ENCODE measurements at places on chromosomes 12 and 14.

DNA sequence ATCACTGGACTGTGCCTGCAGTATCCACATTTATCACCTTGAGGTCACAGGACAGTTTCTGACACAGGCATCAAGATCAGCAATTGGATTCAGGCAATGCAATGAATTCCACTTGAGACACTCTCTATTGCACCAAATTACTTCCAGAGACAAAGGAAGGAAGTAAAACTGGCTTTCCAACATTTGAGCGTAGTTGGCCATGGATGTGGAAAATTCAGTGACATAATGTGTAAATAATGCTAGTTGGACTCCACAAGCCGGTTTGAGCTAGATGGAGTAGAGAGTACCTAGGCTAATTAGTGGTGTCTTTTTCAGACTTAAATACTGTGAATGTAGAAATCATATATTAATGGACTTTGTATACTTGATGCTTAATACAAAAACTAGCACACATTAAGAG is 168.3 kb upstream of the SYT1 start:
- no peak for DNase-seq

DNA sequence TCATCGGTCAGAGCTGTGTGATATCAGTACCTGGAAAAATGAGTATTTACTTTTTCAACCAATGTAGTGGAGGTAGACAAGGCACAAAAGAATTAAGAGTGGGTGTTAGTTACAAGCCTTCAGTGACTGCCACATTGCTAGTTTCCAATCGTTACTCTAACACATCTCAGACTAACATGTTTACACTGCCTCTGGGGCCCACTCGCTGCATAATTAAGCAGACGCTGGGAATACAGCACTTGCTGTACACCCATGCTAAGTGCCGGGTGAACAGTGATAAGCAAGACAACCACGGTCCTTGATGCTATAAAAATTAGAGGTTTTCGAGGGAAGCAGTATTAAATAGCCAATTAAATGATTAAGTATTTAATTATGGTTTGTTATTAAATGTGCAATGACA is 1147.6 kb downstream of the AACS start:
- no peak for DNase-seq

DNA sequence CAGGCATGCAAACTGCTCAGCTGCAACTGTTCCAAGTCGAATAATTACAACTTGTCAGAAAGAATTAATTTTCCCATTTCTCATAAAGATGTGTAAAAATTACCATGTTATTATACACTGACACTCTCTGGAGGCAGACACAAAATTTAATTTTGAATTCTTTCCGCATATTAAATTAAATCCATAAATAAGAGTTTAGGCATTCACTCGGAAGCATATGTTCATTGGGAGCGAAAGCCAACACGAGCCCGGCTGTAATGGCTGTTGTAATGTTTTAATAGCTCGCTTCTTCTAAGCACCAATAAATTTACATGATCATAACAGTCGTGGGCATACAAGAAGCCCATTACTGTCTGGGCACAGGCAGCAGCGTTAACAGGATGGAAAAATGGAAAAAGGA is 189.6 kb upstream of the SOX5 start:
- no peak for DNase-seq

DNA sequence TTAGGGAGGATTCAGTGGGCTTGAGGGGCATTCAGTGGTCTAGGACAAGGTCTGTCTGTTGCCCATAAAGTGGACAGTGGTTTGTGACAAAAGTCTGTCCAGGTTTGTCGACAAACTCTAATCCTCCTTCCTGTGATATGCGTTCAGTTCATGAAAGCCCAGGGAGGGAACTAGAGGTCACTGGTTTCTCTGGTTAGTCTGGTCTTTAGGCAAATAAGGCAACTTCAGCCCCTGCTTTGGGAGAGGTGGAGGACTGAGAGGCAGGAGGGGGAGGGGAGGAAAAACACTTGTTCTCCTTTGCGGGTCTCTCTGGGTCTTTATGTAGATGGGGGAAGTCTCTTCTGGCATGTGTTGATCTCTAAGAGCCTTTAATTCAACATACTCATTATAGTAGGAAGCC is 235.1 kb upstream of the PWP1 start:
- no peak for DNase-seq

- no peak for DNase-seq
These were observed 19.0 kb downstream of the ZDHHC22 start for GRCh38 chr14:77122526-77123125.

- no peak for DNase-seq
These were observed 92.8 kb downstream of the SLC15A5 start for GRCh38 chr12:16184681-16185080.

- DNase-seq = no peak
These were observed 84.9 kb downstream of the DUSP6 start for GRCh38 chr12:89267404-89267803.

DNA sequence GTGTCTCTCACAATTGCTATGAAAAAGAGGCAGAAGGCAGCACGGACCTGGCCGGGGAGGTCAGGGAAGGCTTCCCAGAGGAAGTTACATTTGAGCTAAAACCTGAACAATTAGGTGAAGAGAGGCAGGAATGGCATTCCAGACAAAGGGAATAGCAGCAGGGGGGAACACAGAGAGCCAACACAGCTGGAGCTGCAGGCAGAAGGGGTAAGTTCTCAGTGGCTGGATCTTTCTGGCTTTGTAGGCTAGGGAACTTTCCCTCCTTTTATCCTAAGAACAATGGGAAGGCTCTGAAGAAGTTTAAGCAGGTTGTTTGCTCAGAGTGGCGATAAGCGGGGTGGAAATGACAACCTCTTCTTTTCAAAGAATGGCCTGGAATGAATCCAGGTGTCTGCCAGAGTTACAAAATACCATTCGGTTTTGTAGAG is 100.0 kb downstream of the PRIMA1 start:
- no peak for DNase-seq

- DNase-seq = no peak
These were observed 117.7 kb downstream of the ADCK1 start for GRCh38 chr14:77917491-77918201.

DNA sequence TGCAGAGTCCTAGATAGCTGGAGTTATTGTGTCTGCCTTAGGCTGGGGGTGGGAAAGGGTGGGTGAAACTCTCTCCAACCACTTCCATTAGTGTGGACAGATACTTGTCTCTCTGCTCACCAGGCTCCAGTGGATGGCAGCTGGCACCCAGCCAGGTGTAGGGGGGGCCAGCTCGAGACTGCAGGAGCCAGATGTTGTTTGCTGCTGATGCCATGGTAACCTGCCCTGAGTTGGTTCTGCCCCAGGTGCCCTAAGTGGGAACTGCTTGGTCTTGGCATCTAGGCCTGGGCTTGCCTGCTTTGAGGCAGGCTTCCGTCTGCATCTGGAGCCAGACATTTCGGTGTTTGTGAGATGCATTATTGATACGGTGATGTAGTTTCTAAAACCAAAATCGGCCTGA is 82.2 kb downstream of the ADCK1 start:
- no peak for DNase-seq

DNA sequence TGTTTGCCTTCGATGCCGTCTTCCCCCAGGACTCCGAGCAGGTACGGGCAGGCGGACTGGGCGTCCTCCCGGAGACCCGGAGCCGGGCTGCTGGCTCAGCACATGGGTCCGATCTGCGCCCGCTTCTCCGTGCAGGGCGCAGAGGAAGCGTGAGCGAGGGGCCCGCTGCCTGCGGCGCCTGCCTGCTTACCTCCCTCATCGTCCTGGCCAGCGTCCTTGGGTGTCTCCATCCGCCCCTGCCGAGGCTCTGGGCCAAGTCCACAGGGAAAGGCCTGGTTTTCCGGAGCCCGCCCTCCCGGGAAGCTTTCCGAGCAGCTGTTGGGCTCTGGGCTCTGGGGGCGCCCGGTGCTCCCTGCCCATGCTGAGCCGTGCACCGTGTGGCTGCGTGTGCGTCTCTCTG is 33.5 kb downstream of the KIF26A start:
- DNase-seq = no peak

DNA sequence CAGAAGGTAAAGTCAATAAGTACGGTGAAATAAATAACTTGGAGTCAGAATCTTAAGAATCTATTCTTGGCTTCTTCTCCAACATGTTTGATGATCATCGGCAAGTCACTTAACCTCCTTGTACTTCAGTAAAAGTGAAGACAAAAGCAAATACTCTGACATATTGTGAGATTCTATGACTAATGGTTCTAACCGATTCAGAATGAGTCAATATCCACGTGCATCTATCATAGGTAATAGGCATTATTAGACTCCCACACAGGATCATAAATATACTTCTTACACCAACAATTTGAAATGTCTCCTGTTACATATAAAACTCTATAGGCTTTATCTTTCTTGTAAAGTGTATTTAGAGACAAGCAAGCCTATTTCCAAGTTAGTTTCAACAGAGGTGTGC is 144.4 kb upstream of the ATXN7L3B start:
- DNase-seq = no peak

GRCh38 chr12:52204931-52205505 is 13.2 kb upstream of the KRT80 start:
- no peak for DNase-seq

DNA sequence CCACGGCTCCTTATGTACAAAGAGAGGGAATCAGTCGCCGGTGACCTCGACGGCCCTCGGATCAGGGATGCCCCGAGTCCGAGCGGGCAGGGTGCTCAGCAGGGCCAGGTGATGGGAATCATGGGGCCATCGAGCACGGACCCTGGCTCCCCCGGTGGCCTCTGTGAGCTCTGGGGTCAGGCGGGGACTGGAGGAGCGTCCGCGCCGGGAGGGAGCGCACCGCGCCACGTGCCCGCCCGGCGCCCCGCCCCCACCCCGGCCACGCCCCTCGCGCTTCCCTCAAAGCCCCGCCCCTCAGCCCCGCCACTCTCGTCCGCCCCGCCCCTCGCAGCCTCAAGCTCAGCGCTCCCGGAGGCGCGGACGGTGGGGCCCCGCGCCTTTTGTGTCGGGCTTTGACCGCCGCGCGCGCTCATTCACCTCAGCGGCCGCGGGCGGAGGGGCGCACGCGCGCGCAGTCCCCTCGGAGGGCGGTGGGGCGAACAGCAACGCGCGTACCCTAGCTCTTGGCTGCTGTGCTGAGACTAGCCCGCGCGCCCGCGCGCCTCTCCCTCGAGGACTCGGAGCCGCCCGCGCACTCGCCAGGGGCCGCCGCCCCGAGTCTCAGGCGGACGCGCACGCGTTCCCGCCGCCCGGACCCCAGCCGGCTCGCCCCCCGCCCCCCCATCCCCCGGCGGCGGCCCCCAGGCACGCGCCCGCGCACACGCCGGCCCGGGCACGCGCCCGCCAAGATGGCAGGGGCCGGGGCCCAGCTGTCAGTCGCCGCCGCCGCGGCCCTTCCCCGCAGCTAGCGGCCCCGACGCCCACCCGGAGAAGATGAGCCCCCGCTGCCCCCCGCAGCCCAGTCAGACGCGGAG is 93.9 kb upstream of the EVL start:
- peak; percentile 72 for DNase-seq

GRCh38 chr14:101034986-101035385 is 131.5 kb upstream of the RTL1 start:
- no peak for DNase-seq

DNA sequence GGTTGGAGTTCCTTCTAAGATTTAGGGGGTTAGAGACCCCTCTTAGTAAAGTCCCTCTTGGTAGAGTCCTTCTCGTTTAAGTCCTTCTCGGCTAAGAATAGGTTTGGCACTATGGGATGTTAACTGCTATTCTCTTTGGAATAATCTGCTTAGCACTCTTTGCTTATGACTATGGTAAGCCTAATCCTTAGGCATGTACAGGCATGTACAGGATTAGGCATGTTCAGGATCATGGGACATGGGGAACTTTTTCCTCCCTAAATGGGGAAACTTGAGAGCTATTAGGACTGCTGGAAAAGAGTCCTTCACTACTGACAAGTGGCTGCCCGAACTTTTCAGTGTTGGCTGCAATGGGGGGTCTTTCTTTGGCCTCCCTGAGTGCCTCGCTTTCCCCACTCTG is 193.3 kb downstream of the TMEM117 start:
- no peak for DNase-seq

GRCh38 chr12:102879144-102879763 is 37.8 kb downstream of the PAH start:
- DNase-seq = no peak

GRCh38 chr14:103628221-103628683 is 759 bp upstream of the KLC1 start:
- no peak for DNase-seq

GRCh38 chr12:49542592-49543160 is 3.8 kb downstream of the KCNH3 start:
- DNase-seq = no peak

DNA sequence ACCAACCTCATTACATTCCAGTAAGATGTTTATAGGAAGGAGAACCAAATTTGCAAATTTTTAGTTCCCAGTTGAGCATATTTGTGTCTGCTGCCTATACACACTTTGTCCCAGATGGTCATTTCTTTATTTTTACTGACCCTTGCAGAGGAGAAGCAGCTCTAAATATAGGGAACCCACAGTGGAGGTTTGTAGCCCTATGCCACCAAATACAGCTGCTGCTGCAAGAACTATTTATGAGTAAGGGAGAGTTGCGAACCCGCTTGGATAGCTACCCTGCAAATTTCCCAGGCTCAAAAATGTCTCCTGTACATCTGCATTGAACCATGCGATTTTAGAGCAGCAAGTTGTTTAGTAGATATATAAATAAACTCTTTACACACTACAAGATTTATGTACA is 48.2 kb downstream of the NAV3 start:
- DNase-seq = no peak

DNA sequence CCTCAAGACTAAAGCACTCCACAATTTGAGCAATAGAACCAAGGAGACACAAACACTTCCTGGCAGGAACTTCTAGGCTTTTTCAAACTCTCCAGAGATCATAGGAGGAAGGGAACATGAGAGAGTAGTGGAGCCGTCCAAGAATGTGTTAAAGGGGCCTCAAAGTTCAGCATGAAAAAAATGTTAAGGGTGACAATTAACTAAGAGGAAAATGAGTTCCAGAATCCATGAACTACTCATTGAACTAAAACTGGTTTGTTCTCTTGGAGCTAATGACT is 122.0 kb downstream of the WIF1 start:
- DNase-seq = no peak

DNA sequence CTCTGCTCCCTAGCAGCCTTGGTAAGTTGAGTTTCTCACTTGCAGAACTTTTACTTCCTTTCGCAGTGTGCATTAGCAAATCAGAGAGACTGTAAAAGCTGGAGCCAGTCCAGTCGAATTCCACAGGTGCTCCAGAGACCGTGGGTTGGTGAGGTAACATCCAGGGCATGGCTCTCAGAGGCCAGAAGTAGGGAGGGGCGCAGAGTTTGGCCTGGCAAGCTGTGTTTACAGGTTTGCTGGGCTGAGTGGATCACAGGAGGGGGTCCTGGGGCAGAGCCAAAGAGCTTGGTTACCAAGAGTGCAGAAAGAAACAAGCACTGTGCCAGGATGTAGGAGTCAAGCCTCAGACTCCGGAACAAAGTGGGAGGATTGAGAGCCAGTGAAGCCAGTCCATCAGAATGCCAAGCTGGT is 10.2 kb upstream of the BHLHE41 start:
- DNase-seq = no peak

GRCh38 chr14:38989922-38990546 is 113.0 kb downstream of the SEC23A start:
- DNase-seq = no peak

DNA sequence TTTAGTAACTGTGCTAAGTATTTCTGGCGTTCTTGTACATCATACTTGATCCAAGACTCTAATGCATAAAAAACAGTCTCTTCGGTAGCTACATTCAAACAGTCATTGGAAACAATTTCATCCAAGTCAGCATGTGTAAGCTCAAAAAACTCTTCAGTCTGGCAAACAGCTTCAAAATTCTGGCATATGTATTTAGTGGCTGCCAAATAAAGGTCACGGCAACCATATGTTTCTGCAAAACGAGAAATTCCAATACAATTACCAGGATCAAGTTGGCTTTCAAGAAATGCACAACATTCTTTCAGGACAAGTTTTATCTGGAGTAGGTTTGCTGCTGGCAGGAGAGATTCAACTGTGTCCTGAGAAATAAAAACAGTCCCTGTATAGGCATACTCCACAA is 16.5 kb downstream of the KLHL28 start:
- no peak for DNase-seq

Data from activated T-cell treated with anti-CD3 and anti-CD28 coated beads for 4 hours (primary cell).